ENCODE measurements at places on chromosomes 5 and 9.

DNA sequence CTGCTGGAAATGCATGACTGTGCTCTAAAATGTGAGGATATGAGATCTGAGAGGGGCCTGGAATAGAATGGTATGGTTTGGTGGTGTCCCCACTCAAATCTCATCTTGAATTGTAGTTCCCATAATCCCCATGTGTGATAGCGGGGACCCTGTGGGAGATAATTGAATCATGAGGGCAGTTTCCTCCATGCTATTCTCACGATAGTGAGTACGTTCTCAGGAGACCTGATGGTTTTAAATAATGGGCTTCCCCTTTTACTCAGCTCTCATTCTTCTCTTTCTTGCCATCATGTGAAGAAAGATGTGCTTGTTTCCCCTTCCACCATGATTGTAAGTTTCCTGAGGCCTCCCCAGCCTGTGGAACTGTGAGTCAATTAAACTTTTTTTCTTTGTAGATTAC is 133.6 kb upstream of the ADAMTS16 start:
- no peak for DNase-seq

GRCh38 chr9:14868772-14869583 is 41.2 kb downstream of the FREM1 start:
- no peak for DNase-seq

DNA sequence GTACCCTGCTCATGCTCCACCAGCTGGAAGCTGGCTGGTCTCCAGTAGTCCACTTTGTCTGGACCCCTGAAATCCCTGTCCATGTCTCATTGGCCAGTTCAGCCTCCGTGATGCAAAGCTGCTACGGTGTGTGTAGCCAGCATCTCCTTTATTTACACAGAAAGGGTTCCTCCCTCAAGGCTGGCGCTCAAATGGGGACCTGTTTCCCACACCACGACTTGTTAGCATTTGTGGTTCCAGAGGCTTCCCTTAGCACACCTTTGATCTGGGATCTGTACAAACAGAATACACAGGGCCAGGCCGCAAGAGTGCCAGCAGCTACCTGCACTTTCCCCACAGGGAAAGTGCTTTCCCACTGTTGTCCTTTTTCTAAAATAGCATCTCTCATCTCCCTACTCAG is 5.7 kb upstream of the SMU1 start:
- DNase-seq = peak; percentile 20

GRCh38 chr9:134519375-134520070 is 122.1 kb upstream of the COL5A1 start:
- DNase-seq = no peak

- DNase-seq = no peak
Measured at GRCh38 chr9:134970719-134971118, 53.0 kb upstream of the FCN1 start.

Data from CD4-positive, alpha-beta T cell treated with Interleukin-4 for 4 hours (primary cell).